ENCODE measurements at places on chromosomes 11 and 22. TPM values are rescaled to one million over a fixed set of nuclear protein-coding genes. Genes with fewer than 3 reads are reported as not detected.

The TRIM6 gene
- total RNA-seq = 9.5 TPM

The DNAJB7 gene
- 0.44 TPM for total RNA-seq

The TST gene
- 38.8 TPM for total RNA-seq

DNA sequence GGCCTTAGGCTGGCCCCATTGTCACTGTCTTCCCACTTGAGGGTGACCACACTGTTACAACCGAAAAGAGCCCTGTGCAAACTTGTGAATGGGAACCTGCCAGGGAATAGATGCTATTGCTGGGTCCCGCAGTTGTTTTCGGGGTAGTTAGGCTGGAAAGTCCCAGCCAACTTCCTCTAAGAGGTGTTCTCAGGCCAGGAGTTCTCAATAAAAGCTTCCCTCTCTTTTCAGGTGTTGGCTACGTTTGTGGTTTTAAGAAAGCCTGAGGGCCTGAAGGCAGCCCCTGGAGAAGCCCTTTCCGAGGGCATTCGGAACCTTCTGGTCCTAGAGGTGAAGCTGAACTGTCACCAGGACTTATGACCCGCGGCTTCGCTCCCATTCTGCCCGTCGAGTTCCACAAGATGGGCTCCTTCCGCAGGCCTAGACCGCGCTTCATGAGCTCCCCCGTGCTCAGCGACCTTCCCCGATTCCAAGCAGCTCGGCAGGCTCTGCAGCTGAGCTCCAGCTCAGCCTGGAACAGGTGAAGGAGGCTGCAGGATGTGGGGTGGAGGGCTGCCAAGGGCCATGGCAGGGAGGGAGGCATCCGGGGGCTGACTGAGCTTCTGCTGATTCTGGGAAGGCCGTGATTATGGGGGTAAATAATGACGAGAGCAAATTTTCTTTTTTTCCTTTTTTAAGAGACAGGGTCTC, 104.8 kb downstream of the PRR5L start:
- peaks cover 3% of the 10 kb centered on the region for H3K4me1 ChIP-seq
- DNase-seq = no peak
- H3K27me3 ChIP-seq = no peaks in the 10 kb centered on the region
- no peak overlapping the region for H3K27ac ChIP-seq
- no peak overlapping the region for H3K4me3 ChIP-seq

- no peaks in the 10 kb centered on the region for H3K36me3 ChIP-seq
- DNase-seq = no peak
- no peak overlapping the region for H3K27ac ChIP-seq
- no peak overlapping the region for H3K4me3 ChIP-seq
- no peaks in the 10 kb centered on the region for H3K27me3 ChIP-seq
These were observed 16.6 kb upstream of the APOL3 start for GRCh38 chr22:36177160-36177559.

Data from thyroid gland (tissue), 4 donors.